Skeletal muscle cell (primary cell): ENCODE measurements at places on chromosomes 16 and 17.

DNA sequence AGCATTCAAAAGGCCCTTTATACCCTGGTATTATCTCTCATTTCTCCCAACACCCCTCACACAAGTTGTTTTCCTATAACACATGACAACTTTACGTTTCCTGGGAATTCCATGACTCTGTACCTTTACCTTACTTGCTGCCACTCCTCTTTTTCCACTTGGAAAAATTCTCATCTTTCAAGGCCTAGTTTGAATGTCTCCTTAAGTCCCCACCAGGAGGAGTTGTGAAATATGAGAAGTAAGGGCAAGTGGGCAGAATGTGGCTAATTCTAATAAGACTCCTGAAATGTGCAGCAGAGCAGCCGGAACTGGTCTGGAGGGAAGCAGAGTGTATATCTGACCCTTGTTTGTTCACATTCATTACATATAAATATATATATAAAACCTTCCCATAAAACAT lies 39.7 kb downstream of the BRCA1 start:
- DNase-seq, result no peak

DNA sequence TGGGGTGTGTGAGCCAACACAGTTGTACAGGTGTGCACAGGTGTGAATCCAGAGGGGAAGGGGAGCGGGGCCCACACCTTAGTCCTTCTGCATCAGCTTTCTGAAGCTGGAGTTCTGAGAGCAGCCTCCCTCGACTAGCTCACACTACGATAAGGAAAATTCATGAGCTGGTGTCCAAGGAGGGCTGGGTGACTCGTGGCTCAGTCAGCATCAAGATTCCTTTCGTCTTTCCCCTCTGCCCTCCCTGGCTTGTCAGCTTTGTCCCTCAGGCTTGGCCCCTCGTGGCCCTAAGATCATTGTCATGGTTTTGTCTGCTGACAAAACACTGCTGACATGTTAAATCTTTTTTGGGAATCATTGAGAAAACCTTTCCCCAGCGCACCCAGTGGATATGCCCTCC lies 47.5 kb downstream of the OR1D5 start:
- no peak for DNase-seq

GRCh38 chr16:84836234-84836647 lies 16.5 kb downstream of the CRISPLD2 start:
- DNase-seq, result peak; percentile 100

GRCh38 chr17:75542229-75542628 lies 16.7 kb downstream of the LLGL2 start:
- no peak for DNase-seq
